ENCODE measurements at places on chromosomes 1 and 21. TPM values are rescaled to one million over a fixed set of nuclear protein-coding genes. Genes with fewer than 3 reads are reported as not detected.

Gene C1orf94
- total RNA-seq: not detected

Gene FCER1G
- total RNA-seq: 0.76 TPM

Gene TMEM269
- total RNA-seq: 0.08 TPM

DNA sequence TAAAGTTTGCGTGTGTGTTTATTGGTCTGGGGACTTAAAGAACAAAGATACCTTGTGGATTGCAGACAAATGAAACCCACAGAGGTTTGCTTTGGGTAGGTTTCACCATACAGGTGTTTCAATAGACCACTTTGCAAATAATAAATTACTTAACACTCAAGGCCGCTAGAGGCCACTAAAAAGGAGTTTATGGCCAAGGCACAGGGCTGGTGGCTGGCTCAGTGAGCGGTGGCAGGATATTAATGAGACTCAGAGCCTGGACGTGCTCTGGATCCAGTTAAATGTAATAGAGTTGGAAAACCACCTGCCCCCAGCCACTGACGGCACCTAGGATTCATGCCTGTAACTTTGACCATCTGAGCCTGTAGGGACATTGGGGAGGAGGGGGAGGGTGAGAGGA is 44.5 kb downstream of the LRRC38 start:
- ATAC-seq: peak; percentile 41

DNA sequence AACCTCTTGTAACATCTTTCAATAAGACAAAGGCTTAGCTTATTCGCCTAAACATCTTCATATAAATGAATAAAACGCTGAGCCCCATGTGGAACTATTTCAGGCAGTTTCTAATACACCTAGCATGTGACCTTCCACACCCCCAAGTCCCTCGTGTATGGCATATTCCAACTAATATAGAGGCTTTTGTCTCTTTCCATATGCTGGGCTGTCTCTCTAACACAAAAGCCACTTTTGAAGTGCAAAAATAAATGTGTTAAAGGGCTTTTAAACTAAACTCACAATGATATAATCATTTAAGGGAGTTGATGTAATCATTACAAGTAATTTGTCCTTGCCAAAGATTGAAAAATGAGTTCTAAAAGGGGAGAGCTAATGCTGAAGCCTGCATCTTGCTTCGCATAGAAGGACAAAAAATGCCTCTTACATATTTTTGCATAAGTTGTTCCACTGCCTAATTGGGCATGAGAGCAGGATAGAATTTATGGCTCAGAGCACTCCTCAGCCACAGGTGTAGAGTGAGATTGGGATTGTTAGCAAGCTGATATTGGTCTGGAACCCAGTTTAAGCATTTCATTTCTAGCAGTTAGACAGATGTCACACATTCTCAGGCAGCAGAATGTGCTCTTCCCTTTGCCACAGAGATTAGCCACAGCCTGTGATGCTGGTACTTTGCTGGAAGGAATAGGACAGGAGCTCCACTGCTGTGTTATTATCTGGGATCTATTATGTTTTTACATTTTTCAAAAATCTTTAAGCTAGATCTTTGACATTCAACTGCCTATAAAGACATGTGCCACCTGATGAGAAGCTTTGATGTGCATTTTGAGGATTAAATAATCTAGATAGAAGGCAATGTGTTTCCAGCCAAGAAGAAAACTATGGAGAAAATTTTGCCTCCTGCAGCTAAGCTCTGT is 1044.4 kb downstream of the ADGRL2 start:
- no peak for ATAC-seq

DNA sequence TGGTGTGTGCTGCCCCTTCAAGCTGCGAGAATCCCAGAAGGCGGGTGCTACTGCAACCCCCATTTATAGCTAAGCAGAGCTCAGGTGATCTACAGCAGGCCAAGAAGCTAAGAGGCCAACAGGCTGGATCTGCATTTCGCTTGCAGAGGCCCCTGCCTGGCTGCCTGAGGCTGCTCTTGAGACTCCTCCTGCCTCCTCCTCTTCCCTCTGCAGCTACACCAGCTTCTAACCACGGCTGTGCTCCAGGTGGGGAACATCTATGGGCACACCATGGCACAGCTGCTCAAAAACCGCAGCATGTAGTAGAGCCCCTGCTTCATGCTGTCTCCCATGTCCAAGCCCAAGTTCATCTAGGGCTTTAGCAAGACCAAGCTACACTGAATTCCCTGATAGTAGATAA is 72.9 kb upstream of the ZNF678 start:
- no peak for ATAC-seq

DNA sequence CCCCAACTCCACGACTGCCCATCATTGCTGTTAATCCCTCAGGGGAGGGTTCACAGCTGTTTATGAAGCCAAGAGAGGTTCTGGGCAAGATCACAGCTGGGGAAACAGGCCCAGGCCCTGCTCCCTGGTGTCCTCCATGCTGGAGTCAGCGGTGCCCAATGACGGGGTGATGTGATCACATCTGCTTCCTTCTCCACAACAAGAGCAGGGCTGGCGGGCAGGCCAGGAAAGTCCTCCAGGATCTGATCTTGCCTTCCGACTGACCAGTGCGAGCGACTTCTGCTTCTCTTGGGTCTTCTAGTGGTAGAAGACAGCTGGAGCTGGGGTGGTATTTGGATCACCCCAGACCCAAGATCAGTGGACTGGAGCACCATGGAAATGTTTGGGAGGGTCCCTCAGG is 951 bp upstream of the LINGO4 start:
- no peak for ATAC-seq

GRCh38 chr1:11650331-11650991 is 3.8 kb downstream of the FBXO2 start:
- no peak for ATAC-seq

DNA sequence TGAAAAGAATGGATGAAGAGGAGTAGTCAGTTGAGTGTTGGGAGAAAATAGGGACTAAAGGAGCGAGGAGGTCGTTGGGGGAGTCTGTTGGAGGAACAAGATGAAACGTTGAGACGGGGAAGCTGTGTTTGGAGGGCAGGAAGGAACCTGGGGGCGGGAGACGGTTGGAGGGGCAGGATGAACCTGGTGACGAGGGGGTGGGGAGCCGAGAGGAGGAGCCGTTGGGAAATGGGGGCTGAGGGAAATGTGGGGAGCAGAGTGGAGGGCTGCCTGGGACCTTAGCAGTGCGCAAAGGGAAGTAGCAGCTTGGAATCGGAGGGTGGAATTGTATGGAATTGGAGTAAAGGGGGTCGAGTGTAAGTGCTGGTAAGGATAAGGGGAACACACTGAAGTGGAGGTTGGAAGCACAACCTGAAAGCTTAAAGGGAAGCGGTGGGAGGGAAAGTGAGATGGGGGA is 630 bp downstream of the MTF2 start:
- ATAC-seq: peak; percentile 4
